ENCODE measurements at places on chromosomes 11 and 22.

DNA sequence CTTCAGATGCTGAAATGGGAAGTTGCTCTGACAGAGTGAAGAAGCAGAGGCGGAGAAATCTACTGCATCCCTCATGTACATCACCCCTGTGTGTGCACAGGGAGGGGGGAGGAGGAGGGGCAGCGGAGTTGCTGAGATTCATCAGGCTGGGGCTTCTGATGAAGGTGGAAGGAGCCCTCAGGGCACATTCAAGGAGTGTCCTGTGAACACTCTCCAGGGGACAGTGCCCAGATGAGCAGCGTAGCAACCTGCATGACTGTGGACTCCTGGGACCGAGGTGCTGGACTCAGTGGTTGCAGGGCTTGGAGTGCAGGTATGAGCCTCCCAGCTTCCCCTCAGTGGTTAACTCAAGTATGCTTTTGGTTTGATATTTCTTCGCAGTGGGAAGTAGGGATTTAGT is 257.8 kb upstream of the B3GAT1 start:
- no peak for DNase-seq

- DNase-seq: no peak
Observed at GRCh38 chr11:56700242-56700913, 1.5 kb downstream of the OR9G1 start.

DNA sequence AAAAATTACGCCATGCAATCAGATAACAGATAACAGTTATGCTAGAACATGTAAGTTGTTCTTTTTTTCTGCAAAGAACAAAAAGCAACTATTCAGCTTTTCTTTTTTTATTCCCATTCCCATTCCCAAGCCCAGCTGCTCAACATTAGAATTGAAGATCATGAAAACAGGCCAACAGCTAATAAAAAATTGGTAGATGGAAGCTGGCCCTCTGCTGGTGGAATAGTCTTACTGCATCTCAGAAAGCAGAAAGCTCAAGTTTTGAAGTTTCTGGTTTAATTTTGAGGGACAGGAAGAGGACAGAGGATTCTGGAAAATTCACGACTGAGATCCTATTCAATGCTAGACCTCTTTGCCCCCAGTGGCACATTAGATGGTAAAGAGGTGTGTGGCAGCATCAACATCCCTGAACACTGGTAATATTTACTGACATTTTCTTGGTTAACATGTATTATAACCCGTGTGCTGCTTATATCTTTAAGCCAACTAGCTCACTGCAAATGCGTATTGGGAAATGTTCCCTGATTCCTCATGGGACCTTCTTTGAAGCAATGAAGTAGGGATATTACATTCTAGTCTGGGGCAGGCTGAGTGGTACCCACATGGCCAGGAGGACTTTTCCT is 591.2 kb downstream of the OPCML start:
- DNase-seq: peak; percentile 58

DNA sequence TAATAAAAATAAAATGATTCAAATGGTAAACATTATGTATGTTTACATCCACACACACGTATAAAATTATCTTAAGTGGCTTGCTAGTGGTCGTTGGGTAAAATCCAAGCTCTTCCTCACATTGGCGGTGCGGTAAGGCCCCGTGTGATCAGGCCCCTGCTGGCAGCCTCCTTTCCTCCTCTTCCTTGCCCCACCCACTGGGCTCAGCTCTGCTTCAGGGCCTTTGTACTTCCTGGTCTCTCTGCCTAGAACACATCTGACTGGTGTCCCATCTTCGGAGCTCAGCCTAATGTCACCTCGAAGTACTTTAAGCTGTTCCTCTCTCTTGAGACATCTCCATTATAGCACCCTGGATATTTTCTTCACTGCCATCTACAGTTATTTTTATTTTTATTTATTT is 52.8 kb downstream of the OSBP2 start:
- no peak for DNase-seq

DNA sequence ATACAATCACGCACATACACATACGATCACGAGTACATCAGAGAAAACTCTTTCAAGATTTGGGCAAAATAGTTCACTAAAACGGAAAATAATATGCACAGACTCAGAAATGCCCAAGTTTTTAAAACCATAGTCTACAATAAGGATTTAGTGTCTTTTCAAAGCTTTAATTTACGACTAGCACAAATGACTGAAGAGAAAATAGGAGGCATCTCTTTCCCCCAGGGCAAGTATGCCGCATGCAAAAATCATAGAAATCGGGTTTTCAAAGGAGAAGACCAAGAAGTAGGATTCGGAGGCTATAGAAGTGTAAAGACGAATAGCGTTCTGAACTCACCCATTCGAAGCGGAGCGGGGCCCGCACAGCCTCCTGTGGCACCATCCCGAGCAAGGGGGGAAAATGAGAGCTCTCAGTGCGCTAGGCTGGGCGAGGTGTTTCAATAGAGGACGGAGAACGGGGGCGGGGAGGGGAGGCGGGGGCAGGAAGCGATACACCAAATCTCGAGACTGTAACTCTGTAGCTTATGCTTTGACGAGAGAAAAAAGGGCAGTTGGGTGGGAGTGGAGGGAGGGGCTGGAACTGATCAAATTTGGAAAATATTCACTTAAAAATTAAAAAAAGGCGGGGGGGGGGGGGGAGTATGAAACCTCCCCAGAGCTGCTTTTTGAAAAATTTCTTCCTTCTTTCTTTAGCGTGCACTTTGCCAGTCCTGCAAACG is 15.8 kb downstream of the BLID start:
- no peak for DNase-seq

DNA sequence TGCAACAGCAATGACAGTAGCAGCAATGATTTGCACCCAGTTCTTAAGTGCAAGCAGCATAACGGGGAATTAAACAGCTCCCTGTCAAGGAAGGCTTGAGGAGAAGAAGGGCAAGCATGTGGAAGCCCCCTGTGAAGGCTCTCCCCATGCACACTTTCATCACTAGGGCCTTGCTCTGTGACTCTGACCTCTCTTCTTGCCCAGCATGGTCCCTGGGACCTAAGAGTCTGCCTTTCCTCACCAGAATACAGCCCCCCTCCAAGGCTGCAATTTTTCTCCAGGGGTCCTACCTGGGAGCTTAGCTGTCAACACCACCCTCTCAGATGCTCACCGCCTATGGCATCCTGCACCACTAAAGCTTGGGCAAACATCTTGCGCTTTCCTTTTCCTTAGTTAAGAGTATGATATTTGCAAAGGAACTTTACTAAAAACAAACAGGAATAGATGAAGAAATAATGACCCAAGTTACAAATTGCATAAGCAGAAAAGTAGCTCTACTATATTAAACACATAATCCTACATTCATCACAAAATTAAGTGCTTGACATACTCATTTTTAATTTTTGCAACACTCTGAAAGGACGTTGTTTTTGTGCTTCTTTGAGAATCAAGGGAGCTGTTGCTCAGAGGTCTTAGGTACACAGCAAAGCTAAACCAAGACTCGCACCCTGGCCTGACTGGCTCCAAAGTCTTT is 187.6 kb downstream of the ADAMTS15 start:
- DNase-seq: no peak

DNA sequence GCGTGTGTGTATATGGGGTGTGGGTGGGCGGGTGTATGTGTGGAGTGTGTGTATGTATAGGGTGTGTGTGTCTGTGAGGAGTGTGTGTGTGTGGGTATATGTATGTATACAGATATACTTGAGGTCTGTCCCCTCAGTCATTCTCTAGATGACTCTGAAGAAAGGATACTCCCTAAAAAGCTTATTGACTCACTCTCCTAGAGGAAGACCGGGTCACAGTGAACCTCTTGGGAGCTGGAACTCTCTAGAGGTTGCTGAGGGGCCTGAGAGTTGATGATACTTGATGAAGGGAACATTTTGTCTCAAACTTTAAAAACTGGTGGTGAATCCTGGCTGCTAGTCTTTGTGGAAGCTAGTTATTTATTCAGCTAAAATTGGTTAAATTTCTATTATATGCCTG is 15.1 kb downstream of the STX3 start:
- no peak for DNase-seq

GRCh38 chr11:23680488-23681230 is 816.2 kb upstream of the LUZP2 start:
- DNase-seq: no peak

DNA sequence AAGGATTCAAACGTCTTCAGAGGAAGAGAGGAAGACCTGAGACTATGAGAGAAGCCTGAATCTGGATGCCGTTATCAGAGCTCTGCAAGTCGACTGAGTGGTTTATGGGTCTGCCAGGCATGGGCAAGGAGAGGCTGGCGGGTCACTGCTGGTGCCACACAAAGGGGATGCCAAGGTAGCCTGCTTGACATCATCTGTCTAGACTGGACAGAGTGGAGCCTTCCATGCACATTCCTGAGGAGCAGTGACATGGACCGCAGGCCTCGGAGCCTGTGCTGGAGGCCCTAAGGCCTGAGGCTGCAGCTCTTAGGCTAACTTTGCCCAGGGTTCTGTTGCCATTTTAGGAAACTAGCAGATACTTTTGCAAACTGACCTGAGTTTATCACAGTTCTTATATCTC is 127.4 kb downstream of the WT1 start:
- no peak for DNase-seq

DNA sequence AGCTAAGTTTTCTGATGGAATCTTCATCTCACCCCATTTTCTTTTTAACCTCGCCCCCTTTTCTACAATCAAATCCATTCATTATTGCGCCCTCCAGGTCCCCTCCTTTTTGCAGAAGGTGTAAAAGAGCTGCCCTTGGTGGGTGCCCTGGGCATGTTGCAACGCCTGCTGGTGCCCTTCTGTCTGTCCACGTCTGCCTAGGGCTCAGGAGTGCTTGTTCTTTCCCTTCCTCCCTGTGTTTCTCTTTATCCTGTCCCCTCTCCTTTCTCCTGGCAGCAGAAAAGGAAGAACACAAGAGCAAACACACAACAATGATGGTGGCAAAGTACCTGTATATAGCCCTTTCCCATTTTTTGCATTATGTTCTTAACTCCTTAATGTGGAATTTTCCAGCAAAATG is 6.2 kb upstream of the TLCD5 start:
- no peak for DNase-seq

GRCh38 chr11:131195661-131196517 is 174.5 kb upstream of the NTM start:
- DNase-seq: peak; percentile 7

- no peak for DNase-seq
Observed at GRCh38 chr11:41053894-41054293, 405.6 kb downstream of the LRRC4C start.

- DNase-seq: no peak
Observed at GRCh38 chr22:37752189-37753087, 55.3 kb upstream of the GCAT start.

DNA sequence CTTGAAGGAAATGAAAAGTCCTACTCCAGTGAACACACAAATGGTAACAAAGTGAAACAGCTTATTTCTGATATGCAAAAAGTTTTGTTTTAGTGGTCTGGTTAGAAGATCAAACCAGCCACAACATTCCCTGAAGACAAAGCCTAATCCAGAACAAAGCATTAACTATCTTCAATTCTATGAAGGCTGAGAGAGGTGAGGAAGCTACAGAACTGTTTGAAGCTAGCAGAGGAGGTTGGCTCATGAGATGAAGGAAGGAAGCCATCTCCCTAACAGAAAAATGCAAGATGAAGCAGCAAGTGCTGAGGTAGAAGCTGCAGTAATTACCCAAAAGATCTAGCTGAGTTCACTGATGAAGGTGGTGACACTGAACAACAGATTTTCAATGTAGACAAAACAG is 168.4 kb downstream of the IGLL1 start:
- DNase-seq: no peak

Measured in NCI-H748 treated with DMSO at 0.1 percent for 48 hours (cell line).